ENCODE measurements at places on chromosomes 2 and 18.

GRCh38 chr2:16774091-16774490, 108.5 kb upstream of the CYRIA start:
- DNase-seq, result no peak

- no peak for DNase-seq
Measured at GRCh38 chr18:72623444-72623843, 79.3 kb upstream of the CBLN2 start.

- no peak for DNase-seq
Measured at GRCh38 chr2:10437806-10438205, 10.3 kb downstream of the ODC1 start.

DNA sequence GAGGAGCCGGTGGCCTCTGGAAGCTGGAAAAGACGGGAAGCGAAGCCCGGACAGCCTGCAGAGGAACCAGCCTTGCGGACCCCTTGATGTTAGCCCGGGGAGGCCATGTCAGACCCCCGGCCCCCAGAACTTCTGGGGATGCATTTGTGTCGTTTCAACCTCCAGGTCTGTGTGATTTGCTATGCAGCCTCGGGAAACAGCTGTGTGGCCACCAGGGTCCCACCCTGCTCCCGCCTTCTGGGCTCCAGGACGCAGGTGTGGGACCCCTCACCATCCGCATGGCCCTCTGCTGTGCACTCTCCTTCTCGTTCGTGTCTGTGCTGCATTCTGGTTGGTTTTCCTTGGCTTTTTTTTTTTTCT, 13.3 kb downstream of the NEU4 start:
- DNase-seq, result no peak

DNA sequence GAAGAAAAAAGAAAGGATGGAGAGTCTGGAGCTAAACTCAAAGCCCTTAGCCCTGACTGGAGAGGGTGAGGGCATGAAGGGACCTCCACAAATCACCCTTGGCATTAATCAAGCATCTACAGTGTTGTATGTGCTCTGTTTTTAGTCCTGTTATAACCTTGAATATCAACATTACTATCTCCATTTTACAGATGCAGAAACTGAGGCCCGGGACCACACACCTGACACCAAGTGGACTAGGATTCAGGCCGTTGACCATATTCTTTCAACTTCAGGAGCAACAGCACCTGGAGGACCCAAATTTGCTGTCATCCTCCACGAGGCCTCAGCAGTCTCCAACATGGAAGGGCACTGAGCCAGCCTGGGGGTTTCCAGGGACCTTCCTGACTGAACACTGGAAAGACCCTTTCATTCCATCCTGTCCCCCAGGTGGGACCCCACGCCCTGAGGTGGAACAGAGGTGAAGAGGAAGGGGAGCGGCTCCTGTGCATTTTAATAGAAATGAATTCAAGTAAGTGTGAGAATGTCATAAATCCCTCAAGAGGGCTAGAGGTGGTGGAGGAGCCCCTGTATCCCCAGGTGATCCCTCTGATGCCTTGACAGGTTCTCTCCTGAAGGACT, 41.0 kb downstream of the SERTAD2 start:
- DNase-seq, result no peak

GRCh38 chr2:126905991-126906390, 7.3 kb downstream of the TEX51 start:
- no peak for DNase-seq

GRCh38 chr2:24725956-24726355, 67.2 kb downstream of the PTRHD1 start:
- no peak for DNase-seq

GRCh38 chr2:64574871-64575270, 50.7 kb downstream of the AFTPH start:
- no peak for DNase-seq
